ENCODE measurements at places on chromosomes 7 and 10.

GRCh38 chr10:48767373-48768143 lies 82.9 kb downstream of the WDFY4 start:
- no peak for DNase-seq

DNA sequence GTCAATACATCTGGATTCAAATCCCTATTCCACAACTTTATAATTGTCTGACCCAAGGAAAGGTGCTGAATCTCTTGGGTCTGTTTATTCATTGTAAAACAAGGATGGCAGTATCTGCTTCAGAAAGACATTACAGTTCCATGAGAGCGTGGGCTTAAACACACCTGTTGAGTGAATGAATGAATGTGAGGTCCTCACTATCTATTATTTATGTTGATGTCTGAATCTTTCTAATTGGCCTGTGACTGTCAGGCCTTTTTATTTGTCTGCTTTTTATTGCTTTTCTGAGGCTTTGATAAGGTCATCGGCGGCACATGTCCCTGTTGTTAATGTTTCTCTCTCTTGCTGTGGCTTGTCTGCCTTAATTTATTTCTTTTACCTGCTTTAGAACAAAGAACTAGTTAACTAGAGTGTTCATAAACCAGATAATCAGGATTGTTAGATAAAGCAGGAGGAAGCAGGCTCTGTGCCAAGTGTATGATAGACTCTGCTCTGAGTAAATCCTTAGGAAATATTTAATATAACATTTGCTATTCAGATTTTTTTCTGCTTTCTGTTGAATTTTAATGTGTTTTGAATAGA lies 42.3 kb upstream of the CYCS start:
- no peak for DNase-seq

GRCh38 chr7:33904681-33905388 lies 504 bp upstream of the BMPER start:
- DNase-seq, result no peak

- no peak for DNase-seq
Measured at GRCh38 chr7:135770139-135770710, 21.6 kb upstream of the FAM180A start.

DNA sequence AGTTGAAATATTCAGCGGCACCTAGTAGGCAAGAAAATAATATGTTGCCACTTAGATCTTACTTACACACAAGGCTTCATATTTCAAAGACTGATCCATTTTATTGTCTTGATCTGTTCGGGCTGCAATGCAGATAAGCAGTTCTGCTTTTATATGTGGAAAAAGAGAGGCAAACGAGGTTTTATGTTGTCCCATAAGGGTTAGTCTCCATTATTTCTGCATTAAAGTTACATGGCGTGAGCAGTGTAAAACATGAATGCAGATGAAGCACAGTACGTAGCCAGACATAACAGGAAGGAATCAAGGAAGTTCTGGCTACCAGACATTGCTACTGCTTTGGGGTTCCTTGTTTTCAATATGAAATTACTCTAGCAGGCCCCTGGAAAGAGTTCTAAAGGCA lies 224.8 kb downstream of the BBS9 start:
- DNase-seq, result no peak

- DNase-seq, result no peak
Measured at GRCh38 chr7:151273651-151274390, 25.3 kb upstream of the SMARCD3 start.

DNA sequence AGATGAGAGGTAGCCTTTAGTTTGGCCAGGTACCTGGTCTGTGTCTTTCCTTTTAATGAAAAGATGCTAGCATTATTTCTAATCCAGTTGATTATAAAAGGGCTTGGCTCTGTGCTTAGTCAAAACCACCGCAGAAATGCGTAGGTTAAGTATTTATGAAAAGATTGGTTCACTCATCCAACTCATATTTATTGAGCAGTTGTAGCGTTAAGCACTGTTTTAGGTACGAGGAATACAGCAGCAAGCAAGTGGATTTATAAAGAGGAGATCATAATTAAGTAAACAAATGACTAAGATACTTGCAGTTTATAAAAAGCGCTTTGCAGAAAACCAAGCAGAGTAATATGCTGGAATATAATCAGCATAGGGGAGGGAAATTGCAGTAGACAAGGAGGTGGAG lies 129.8 kb downstream of the PPP1R17 start:
- no peak for DNase-seq

GRCh38 chr7:84076219-84076618 lies 118.4 kb downstream of the SEMA3A start:
- no peak for DNase-seq

DNA sequence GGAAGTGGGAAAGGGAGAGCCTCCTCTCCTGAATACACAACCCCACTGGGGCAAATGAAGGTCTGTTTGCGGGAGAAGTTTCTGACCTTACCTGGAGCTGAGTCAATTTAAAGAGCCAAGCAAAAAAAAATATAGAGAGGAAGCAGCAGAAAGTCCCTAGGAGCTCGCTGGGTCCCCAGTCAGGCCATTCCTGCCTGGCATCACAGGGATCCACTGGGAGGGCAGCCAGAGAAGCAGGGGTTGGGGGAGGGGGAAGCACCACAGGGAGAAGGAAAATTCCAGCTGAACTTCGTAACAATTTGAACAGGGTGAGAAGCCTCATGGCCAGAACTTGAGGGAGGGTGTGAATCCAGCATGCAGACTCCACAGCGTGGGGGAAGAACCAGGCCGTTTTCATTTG lies 298.7 kb downstream of the LRRTM3 start:
- DNase-seq, result no peak

- no peak for DNase-seq
Measured at GRCh38 chr10:33706191-33706590, 371.7 kb upstream of the NRP1 start.

DNA sequence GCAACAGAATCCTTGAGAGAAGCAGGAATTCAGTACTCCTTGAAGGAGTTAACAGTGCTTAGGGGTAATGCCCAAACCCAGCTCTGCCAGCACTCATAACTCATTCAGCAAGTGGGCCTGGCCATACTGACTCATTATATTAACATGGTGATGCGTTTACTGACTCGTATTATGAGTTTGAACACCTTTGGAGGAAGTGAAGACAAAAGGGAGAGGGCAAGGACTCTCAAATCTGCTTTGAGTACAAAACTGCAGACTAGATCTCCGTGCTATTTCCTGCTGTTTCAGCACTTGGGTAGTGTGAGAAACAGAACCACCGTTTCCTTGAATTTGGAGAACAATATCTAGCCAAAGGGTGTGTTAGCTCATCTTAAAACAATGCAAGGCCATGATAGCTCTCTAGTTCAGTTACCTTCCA lies 30.8 kb downstream of the SLC16A9 start:
- no peak for DNase-seq

DNA sequence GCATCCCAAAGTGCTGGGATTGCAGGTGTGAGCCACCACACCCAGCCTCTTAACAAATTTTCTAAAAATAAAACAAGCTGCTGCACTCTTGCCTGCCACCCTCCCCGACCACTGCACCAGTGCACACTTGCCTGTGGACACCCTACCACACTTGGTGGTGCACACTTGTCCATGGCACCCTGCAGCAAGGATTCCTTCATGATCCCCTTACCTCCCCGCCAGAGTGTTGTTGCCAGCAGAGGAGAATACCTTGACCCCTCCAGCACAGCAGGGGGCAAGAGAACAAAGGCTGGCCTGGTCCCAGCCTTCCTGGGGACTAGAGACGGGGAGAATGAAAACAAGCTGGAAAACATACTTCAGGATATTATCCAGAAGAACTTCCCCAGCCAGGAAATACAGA lies 65.9 kb upstream of the KCND2 start:
- no peak for DNase-seq

GRCh38 chr7:102836977-102837376 lies 75.8 kb upstream of the LRRC17 start:
- DNase-seq, result no peak

- DNase-seq, result no peak
Measured at GRCh38 chr10:132627666-132628531, 90.3 kb downstream of the INPP5A start.

DNA sequence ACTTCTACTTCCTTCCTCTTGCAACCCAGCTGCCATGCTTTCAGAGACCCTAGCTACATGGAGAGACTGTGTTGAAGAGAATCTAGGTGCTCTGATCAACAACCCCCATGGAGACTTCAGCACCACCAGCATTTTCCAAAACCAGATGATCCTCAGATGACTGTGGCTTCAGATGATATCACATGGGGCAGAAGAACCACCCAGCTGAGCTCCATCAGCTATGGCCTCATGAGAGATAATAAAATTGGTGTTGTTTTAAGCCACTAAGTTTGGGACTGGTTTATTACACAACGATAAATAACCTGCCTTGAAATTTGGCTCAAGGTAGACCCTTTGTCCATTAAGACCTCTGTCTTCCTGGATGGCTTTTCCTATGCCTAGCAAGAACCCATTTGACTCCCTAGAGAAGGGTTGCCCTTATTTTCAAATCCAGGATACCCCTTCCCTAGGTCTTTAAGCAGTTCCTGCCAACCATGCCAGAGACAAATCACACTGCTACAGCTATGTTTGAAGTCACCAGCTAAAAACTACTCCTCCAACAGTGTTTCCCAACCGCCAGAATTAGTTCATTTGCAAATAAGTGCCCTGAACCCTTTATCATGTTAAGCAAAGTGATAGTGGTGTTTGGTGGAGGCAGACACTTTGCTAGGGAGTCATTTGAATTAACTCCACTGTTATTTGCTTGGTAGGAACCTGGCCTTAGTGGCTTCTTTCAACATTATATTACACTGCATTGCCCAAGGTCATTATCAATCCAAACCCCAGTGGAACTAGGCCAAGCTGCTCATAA lies 136.9 kb upstream of the PALS2 start:
- DNase-seq, result no peak

DNA sequence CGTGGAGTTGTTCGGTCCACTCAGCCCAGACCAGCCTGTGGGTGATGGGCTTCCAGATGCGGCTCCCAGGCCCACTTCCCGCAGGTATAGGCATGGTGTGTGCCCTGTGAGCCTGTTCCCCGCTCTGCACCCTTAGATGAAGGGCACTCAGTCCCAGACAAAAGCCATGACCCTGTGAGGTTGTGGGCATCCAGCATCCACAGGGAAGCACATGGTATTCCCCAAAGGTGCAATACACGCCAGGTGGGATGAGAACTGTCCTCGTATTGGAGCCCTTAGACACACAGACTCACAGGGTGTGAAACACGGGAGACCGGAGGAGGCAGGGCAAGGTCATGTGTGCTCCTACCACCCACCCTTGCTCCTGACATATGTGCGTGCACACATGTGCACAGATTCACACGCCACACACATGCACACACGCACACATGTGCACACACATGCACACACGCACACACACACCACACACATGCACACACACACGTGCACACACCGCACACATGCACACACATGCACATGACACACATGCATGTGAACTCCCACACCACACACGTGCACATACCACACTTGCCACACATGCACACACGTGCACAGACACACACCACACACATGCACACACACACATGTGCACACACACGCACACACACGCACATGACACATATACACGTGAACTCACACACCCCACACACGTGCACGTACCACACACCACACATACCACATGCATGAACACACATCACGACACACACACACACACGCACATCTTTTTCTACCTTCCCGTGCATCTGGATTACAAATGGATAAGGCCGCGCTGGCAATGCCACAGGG lies 319.4 kb downstream of the WDR37 start:
- no peak for DNase-seq

GRCh38 chr10:31426401-31426800 lies 107.4 kb downstream of the ZEB1 start:
- no peak for DNase-seq

- DNase-seq, result no peak
Measured at GRCh38 chr7:124856299-124856888, 73.2 kb downstream of the POT1 start.

DNA sequence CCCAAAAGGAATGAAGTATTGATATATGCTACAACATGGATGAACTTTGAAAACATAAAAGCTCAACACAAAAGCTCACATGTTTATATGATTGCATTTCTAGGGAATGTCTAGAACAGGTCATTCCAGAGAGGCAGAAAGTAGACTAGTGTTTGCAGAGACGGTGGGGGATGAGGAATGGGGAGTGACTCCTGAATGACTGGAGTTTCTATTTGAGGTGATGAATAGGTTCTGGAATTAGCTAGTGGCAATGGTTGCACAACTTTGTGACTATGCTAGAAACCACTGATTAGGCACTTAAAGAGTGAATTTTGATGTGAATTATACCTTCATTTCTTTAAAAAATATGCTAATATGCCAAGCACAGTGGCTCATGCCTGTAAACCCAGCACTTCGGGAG lies 6.9 kb downstream of the KPNA7 start:
- DNase-seq, result no peak

GRCh38 chr10:117271427-117271826 lies 30.5 kb downstream of the SLC18A2 start:
- no peak for DNase-seq

- no peak for DNase-seq
Measured at GRCh38 chr10:66564287-66564686, 361.5 kb upstream of the LRRTM3 start.

- DNase-seq, result no peak
Measured at GRCh38 chr10:122181876-122182275, 89.2 kb upstream of the BTBD16 start.

- DNase-seq, result no peak
Measured at GRCh38 chr7:149838992-149839408, 825 bp downstream of the ZNF862 start.

DNA sequence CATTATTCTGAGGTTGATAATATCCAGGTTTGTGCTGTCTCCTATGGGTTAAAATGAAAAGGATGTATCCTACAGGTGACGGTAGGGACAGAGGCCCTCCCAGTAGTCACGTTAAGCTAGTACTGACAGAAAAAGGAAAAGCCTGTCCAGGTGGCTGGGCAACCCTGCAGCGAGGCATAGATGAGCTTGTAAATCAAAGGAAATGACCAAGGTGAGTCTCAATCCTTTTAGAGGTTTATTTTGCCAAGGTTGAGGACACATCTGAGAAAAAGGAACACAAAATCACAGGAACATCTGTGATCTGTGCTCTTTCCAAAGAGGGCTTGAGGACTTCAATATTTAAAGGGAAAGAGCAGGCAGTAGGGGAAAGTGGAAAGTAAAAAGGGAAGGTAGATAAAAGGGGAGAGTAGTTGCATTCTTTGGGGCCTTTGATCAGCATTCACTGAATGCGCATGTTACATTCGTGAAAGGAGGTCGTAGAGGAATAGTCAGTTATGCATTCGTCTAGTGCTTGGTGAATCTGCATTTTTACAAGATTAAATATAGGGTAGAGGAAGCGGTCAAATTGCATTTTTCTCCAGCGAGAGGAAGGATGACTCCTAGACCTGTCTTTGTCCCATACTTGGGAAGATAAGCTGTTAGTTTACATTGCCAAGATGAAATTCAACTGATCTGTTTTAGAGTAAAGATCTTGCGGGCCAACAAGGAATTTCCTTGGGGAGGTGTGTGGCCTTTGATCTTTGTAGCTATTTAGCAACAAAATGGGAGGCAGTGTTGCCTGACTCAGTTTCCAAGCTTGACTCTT lies 884 bp upstream of the GSTO1 start:
- DNase-seq, result no peak

- no peak for DNase-seq
Measured at GRCh38 chr10:23150610-23151009, 41.5 kb upstream of the PTF1A start.

- DNase-seq, result no peak
Measured at GRCh38 chr10:71777213-71777985, 4.1 kb upstream of the VSIR start.
